Osteoblast (primary cell): ENCODE measurements at places on chromosomes 4 and X.
A peak's percentile ranks its signal among the peaks of the same experiment; 100 is the strongest.

- DNase-seq = peak; percentile 36
Observed at GRCh38 chrX:130020661-130021324, 38.4 kb downstream of the BCORL1 start.

DNA sequence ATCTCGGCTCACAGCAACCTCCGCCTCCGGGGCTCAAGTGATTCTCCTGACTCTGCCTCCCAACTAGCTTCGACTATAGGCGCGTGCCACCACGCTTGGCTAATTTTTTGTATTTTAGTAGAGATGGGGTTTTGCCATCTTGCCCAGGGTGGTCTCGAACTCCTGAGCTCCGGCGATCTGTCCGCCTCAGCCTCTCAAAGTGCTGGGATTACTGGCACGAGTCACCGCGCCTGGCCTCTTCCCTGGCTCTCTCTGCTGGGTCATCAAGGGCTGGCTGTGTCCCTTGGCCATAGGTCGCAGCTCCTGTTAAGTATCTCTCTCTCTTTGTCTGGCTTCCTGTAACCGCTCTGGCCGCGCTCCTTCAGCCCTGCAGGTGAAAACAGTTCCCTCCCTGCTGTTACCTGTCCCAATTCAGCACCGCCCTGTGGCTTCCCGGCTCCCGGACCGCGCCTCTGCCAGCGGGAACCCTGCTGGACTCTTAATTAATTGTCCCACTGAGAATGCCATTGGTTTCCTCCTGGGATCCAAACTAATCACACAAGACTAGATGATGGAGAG lies 1.3 kb upstream of the RGS12 start:
- no peak for DNase-seq

DNA sequence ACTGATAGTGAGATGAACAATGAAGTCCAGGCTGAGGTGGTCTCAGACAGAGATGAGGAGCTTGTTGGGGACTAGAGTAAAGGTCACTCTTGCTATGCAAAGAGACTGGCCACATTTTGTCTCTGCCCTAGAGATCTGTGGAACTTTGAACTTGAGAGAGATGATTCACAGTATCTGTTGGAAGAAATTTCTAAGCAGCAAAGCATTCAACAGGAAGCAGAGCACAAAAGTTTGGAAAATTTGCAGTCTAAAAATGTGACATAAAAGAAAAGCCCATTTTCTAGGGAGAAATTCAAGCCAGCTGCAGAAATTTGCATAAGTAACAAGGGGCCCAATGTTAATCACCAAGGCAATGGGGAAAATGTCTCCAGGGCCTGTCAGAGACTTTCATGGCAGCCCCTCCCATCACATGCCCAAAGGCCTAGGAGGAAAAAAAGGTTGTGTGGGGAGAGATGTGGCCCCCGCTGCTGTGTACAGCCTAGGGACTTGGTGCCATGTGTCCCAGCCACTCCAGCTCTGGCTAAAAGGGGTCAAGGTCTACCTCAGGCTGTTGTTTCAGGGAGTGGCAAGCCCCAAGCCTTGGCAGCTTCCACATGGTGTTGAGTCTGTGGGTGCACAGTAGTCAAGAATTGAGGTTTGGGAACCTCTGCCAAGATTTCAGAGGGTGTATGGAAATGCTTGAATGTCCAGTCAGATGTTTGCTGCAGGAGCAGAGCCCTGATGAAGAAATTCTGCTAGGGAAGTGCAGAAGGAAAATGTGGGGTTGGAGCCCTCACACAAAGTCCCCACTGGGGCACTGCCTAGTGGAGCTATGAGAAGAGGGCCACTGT lies 262.8 kb downstream of the DKK2 start:
- peak; percentile 0 for DNase-seq

GRCh38 chr4:122715221-122715620 lies 17.3 kb upstream of the BBS12 start:
- no peak for DNase-seq

GRCh38 chr4:159002950-159003349 lies 99.9 kb upstream of the RAPGEF2 start:
- DNase-seq = no peak

DNA sequence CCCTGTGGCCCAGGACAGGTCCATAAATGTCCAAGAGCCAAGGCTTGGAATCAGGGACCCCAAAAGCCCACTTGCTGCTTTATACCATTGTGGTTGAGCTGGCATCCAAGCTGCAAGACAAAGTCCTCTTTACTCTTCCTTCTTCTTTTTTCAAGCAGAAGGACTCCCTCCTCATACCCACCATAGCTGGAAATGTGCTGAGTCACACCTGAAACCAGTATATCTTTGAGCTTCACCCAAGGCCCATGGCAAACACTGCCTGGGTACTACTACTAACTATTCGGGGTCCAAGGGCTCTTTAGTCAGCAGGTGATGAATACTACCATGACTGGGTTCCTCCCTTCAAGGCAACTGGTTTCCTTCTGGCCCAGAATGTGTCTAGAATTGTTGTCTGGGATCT lies 37.3 kb upstream of the NMU start:
- no peak for DNase-seq

DNA sequence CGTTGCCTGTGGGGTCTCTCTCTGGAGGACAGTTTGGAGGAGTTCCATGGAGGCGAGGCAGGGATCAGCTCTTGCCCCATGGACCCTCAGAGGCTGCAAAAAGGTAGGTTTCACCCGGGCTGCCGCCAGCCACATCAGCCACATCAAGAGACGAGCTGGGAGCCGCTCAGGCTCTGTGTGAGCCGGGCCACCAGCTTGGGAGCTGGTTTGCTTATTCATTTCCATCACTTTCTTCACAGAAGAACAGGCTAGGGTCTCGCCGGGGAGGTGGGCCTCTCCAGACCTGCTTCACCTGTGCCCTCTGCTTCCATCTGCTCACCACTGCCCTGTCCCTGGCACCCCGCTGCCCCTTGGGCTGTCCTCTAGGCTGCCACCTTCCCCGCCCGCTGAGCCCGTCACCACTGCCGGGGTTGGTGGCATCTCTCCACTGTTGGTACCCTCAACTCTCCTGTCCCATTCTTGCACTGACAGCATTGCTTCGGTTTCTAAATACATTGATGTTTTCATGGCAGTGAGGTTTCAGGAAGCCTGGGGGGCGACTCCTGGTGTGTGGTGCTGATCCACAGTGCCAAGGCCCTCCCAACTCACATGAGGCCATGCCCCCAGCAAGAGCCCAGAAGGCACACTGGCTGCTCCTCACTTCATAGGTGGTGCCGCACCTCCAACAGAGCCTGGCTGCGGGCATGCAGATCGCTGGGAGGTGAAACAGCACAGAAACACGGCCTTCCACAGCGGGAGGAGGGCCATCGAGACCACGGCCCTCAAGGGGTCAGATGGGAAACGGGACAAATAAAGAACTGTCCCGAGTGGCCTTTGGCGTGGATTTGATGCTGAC lies 4.5 kb upstream of the TREX2 start:
- DNase-seq = peak; percentile 76
